ENCODE measurements at places on chromosomes 5 and 9.

DNA sequence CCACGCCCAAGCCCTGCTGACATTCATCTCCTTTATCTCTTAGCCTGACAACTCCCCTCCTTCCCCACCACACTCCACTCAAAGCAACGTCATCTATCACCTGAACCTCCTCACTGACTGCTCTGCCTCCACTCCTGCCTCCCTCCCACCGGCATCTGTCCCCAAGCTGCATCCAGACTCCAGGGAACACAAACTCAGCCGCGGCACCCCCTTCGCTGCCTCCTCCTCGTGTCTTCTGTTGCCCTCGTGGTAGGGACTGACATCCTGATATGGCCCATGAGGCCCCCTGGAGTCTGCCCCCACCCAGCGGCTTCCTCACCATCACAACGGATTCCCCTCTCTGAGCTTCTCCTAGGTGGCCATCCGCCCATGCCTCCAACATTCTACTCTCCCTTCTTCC lies 101.0 kb upstream of the TAS2R1 start:
- no peak for DNase-seq

DNA sequence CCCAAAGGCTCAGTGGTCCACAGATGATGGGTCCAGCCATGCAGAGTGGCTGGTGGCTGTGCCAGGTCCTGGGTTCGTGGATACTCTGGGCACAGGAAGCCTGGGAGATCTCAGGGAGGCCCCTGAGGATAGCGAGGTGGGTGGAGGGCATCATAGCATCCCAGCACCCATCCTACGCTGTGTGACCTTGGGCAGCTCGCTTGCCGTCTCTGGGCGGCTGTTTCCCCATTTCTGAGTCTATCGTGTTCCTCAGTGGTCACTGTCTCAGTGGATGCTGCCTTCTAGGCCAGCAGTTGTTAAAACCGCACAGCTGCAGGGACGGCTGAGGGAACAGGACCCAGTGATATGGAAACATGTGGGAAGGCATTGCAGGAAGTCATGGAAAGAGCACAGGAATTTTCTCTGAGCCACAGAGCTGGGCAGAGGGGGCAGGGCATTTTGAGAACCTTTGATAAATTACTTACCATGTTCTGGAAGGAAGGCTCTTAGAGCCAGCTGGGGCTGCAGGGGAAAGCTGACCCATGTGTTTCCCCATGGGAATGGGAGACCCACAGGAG lies 86.4 kb upstream of the COL5A1 start:
- DNase-seq = no peak

- no peak for DNase-seq
These were observed 11.8 kb downstream of the TBC1D9B start for GRCh38 chr5:179895861-179896260.

- DNase-seq = no peak
These were observed 33.4 kb upstream of the SLC25A51 start for GRCh38 chr9:37937366-37937765.

DNA sequence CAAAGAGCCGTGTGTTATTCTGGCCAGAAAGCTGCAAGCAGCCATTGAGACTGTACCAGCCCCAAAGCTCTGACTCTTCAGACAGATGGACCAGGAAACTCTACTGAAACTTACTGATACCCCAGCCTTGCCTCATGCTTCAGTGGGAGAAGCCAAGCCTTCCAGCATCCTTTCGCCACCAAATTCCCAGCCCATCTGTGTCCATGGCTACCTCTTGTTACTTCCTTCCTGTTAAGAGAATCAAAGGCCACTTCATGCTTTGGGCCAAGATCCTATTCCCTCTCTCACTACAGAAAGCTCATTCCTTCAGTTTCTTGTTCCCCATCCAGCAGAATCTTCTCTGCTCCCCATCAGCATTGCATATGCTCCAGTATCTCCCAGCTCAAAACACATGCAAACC lies 46.9 kb upstream of the FREM1 start:
- DNase-seq = no peak

DNA sequence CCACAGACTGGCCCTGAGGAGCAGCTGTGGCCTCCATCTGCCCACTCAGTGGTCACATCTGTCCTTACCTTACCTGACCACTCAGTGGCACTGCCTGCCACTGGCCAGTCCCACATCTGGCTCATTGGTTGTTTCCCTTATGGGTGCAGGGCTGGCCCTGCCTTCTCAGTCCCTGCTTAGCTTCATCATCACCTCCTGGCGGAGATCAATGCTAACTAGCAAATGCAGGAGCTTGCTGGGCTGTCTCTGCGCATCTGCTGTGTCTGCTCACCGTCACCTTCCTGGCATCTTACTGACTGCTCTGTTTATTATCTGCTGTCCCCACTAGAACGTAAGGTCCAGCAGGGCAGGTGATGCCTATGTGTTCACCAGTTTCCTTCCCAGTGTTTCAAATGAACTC lies 356.9 kb downstream of the SEMA5A start:
- no peak for DNase-seq

DNA sequence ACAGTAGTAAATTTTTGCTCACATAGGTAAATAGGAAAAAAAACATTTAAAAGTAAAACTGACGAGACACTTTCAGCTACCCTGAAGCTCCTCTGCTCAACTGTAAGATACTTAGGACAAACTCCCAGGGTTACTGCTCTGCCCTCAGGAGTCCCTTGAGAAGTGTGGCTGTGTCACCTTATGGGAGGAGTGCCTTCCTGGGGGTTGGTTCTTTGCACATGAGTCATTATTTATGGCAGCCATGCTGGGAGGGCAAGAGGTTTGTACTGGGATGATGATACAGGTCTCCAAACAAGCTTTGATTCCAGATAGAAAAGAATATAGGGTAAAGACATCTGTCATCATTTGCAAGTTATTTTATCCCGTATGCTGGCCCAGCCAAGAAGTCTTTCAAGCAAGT lies 45.9 kb downstream of the TTC1 start:
- DNase-seq = no peak

- no peak for DNase-seq
These were observed 42.4 kb upstream of the GGTA1 start for GRCh38 chr9:121542025-121542424.

GRCh38 chr9:35106343-35106730 lies 3.4 kb upstream of the STOML2 start:
- DNase-seq = no peak

DNA sequence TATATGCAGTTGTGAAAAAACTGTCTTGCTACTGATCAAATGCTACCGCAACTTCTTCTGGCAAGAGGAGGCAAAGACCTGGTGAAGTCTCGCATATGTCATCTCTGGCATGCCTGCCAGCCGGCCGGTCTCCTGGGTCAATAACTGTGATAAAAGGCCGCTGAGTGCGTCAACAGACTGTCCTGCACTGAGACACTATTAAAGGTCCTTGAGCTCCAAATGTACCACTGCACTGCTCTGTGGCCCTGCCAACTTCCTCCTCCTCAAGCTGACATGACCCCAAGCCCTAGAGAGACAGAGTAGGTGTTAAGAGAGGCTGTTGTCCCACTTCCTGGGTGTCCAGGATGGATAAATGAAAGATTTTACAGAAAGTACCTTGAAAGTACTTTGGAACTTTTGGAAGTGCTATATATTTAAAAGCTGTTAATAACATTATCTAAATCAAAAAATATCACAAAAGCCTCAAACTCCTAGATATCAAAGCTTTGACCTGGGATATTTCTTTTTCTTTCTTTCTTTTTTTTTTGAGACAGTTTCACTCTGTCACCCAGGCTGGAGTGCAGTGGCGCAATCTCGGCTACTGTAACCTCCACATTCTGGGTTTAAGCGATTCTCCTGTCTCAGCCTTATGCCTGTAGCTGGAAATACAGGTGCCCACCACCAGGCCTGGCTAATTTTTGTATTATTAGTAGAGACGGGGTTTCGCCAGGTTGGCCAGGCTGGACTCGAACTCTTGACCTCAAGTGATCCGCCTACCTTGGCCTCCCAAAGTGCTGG lies 31.5 kb downstream of the RAPGEF1 start:
- no peak for DNase-seq

- no peak for DNase-seq
These were observed 75.4 kb downstream of the NREP start for GRCh38 chr5:111681414-111682120.

DNA sequence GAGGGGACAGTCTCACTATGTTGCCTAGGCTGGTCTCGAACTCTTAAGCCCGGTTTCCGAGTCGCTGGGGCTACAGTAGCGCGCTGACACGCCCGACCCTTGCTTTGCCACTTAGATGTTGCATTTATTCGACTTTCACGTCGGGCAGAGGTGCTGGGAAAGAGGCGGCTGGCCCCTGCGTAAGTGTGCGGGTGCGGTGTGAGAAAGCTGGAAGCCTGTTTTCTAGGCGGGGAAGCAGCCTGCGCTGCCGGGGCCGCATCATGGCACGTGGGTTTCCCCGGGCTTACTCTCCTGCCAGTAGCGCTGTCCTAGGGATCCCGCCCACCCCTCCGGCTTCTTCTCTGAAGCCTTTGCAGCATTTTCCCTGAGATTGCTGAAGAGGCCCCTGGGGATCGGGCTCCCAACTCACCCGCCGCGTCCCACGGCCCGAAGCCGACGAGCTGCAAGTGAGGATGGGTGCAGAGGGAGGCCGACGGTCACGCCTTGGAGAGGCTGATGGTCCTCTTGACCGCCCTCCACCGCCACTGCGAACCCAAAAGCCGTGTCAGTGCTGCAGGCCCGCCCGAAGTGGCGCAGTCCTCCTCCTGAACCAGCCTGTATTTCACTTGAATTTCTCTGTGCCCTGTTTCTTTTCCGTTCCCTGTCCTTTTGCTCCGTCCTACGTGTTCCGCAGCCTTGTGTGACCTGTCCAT lies 5.8 kb upstream of the TRIM41 start:
- peak; percentile 52 for DNase-seq

DNA sequence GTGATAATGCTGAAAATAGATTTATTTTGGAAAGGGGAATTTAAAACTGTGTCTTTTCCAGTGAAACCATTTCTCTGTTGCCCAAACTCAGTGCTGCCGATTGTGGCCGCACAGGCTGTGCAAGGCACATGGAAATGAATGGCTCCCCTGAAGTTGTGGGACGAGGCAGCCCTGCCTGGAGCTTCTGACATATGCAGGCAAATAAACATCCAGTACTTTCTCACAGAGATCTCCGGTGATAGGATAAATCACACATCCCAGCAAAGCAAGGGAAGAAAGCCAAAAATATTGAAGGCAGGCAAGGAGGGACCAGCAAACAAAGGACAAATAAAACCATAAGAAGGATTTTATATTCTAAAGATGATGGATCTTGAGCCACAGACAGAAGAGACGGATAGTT lies 464.5 kb downstream of the MTRR start:
- DNase-seq = no peak

- DNase-seq = no peak
These were observed 30.2 kb downstream of the CAPSL start for GRCh38 chr5:35908228-35908627.

- no peak for DNase-seq
These were observed 242.2 kb downstream of the FER start for GRCh38 chr5:108989761-108990392.

DNA sequence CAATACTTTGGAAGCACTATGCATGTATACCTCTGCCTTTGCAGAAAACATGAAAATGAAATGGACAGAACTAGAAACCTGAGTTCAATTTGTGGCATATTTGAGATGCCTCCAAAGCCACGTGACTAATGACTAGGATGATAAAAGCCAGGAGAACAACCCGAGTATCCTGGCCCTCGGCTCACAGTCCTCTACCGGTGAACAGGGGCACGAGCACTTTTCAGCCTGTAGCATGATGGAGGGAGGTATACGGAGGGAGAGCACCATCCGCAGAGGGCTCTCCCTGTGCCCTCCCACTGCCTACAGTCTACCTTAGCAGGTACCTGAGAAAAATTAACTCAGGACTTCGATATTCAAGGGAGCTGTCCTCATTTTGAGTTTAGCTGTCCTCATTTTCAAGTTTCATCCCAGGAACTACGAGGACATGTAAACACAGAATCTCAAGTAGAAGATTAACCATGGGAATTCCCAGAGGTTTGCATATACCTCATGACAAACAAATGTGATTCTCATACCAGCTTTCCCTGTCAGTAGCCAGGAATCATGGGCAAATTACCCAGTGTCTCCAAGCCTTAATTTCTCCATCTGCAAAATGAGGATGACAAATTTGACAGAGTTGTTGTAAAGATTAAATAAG lies 249.3 kb downstream of the DNAH5 start:
- DNase-seq = no peak

DNA sequence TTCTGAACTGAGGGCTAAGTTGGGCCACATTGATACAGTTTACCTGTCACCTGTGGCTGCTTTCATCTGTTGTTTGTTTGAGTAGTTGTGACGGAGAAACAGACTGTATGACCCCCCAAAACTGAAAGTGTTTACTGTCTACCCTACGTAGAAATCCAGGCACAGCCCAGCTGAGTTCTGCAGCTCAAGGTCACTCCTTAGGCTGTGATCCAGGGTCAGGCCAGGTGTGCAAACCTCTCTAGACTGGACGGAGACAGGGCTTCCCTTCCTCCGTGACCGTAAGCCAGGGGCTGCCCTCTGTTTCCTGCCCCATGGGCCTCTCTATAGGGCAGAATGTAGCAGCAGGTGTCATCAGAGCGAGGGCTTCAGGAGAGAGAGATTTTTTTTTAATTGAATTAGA lies 207.9 kb upstream of the OTULINL start:
- DNase-seq = no peak

DNA sequence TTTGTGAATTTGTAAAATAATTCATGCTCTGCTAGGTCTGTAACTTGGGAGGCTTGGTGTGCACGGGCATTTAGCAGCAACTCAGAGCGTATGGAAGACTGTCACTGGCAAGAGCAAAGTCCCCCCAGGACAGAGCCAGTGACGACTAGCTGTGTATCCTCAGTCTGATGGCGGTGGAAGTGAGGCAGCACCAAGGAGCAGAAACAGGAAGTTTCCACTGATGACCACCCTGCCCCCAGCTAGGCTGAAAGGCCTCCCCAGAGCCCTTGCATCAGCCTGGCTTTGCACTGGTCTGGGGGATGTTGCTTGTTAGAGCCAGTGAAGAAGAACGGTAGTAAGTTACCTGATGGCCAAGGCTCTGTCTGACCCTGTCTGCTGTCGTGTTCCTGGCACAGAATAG lies 66.8 kb upstream of the ABL1 start:
- DNase-seq = no peak

GRCh38 chr5:139660923-139661814 lies 13.0 kb downstream of the CXXC5 start:
- no peak for DNase-seq

DNA sequence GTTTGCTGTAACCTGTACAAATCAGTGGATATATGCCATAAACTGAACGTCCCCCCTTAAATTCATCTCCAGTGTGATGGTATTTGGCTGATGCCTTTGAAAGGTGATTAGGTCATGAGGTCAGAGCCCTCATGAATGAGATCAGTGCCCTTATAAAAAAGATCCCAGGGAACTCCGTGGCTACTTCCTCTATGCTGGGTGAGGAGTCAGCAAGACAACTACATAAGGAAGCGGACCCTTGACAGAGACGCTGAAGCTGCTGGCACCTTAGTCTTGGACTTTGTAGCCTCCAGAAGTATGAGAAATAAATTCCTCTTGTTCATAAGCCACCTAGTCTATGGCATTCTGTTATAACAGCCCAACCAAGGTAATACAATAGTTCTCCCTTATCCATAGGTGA lies 215.1 kb upstream of the ZNF608 start:
- no peak for DNase-seq

- DNase-seq = no peak
These were observed 78.3 kb upstream of the PCSK5 start for GRCh38 chr9:75812141-75812540.

All from activated CD4-positive, alpha-beta T cell treated with anti-CD3 and anti-CD28 coated beads, Interleukin-2, amount 50 U/mL, for 24 hours (primary cell).